ENCODE measurements at places on chromosomes 1 and 21.

DNA sequence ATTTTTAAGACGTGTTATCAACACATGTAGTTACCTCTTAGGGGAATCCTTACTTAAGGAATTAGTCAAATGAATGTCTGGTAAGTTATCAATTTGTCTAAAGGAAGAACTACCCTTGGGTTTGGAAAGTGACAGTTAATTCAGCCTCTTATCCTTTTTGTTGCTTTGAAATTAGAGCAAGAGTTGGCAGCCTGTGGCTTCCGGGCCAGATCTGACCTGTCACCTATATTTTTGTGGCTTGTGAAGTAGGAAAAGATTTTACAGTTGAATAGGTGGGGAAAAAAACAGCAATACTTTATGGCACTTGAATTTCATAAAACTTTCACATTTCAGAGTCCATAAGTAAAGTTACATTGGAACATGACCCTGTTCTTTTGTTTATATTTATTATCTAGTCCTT lies 5.5 kb downstream of the MRPS6 start:
- no peak for DNase-seq

DNA sequence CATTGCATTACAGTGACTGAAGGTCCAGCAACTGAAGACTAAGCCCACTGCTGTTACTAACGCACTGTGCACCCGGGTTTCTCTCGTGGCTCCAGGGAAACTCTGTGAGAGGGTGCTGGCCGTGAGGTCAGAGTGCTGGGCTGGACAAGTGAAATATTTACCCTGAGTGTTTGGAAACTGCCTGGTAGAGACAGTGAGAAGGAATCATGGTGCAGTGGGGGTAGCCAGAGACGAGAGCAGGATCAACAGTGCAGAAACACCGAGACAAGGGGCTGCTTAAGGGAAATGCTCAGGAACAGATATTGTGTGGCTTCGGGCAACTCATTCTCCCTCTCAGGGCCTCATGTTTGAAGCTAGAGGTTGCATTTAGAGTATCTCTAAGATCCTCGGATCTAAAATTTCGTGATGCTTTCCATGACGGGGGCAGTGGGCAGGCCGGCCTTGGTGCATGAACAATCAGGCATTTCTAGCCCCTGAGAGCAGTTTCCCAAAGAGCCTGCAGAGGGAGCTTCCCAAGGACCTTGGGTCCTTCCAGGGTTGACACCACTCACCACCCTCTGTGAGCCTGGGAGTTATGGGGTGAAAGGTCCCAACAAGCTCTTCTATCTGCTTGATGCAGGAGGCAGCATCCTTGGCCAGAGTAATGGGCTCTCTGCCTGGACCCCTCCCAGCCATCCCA lies 9.7 kb downstream of the CD2 start:
- DNase-seq: no peak

DNA sequence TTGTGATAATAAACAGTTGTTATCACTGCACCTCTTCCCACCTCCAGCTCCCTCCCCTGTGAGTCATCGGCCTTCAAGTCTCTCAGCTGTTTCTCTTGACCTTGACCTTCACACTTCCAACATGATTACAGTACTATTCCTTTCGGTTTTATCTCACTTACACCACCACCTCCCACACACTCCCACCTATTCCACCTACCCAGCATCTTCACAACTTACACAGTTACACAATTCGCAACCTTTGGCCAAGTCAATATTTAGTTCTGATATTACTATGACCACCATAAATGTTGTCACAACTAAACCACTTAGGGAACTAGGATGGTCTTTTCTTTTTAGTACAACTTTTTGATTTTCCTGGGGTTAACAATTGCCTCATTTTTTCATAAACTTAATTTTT lies 60.2 kb downstream of the RIPK4 start:
- no peak for DNase-seq

DNA sequence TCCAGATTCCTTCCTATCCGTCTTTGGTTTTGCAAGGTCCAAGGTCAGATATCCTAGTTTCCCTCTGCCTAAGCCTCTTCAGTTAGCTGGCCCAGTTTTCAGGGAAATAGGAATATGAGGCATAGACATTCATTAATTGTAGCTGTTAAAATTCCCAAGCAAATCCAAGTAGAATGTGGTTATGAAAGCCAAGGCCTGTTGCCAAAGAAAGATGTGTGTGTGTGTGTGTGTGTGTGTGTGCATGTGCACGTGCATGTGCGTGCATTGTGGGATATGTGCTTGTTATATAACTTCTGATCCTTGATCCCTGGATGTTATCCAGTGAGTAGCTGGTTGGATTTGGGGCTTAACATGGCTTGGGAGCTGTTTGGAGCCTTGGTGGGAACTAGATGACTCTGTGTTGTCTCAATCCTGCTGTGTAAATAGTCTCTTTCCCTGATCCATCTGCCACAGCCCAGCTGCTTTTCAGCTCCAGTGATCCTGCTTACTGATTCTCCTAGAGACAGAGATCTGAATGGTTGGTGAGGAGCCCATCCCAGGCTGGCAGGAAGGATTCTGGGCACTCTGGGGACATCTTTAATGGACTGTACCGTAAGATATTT lies 70.6 kb upstream of the GCLM start:
- no peak for DNase-seq

DNA sequence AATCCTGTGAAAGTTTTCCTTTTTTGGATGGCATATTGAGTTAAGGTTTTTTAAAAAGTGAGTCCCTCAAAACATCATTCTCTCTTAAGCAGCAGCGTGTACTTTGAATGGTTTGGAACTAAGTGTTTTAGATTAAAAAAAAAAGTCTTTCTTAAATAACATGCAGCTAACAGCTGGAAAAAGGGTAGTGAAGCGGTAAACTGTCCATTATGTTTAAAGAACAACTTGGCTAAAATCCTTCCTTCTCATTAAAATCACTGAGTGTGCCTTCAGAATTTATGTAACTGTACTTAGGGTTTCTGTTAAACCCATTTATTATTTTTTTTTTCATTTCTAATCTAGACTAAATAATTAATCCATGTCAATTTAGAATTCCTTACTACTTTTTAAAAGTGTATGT lies 254.2 kb upstream of the ADAMTS5 start:
- DNase-seq: no peak

GRCh38 chr1:1430992-1431844 lies 4.3 kb upstream of the VWA1 start:
- no peak for DNase-seq

DNA sequence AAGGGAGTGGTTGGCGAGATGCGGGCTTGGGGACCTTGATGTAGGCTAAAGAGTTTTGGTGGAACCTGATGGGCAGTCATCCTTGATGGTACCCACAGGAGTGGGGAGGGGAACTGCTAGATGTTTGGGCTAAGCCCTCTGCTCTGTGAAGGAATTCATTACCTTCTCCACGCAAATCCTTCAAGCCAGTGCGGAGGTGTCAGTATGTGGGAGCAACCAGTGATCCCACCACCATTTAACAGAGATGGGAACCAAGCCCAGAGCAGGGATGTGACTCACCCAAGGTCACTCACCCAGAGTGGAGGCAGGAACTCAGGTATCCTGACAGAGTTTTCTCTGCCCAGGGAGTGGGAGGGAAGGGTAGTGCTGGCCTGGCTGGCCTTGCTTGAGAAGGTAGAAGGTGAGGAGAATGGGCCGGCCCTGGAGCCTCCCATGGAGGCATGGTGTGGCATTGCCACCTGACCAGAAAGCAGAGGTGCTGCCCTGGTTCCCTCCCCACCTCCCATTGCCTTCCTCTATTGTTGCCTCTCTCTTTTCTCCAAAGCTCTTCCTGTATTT lies 51.2 kb upstream of the STUM start:
- no peak for DNase-seq

DNA sequence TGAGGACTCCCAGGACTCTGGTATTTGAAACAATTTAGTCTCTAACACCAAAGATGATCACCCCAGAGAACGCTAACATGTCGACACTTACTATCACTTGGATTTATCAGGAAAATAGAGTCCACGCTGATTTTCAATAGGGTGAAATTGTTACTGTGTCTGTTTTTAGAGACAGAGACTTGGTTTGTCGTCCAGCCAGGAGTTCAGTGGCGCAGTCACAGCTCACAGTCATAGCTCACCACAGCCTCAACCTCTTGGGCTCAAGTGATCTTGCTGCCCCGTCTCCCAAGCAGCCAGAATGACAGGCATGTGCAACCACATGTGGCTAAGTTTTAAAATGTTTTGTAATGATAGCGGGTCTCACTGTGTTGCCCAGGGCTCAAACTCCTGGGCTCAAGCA lies 5.3 kb downstream of the SSU72 start:
- no peak for DNase-seq

DNA sequence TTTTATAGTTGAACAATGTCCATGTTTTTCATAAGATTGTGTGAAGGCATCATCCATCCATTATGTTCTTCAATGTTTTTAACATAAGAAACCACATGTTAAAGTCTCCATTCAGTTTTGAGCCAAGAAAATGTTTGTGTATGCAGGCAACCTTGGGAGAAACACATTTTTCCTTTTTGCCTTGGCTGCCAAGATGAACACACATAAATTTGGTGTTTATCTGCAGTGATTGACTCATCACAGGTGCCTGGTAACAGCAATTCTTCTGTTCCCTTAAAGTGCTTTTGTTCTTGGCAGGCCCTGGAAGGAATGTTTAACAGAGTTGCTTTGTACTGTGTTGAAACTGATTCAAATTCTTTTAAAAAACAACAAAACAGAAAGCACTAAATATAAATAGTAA lies 709.9 kb upstream of the ADGRL4 start:
- no peak for DNase-seq

GRCh38 chr1:179228783-179229213 lies 679 bp downstream of the ABL2 start:
- DNase-seq: no peak

- no peak for DNase-seq
Observed at GRCh38 chr1:7468248-7468647, 302.8 kb upstream of the VAMP3 start.

DNA sequence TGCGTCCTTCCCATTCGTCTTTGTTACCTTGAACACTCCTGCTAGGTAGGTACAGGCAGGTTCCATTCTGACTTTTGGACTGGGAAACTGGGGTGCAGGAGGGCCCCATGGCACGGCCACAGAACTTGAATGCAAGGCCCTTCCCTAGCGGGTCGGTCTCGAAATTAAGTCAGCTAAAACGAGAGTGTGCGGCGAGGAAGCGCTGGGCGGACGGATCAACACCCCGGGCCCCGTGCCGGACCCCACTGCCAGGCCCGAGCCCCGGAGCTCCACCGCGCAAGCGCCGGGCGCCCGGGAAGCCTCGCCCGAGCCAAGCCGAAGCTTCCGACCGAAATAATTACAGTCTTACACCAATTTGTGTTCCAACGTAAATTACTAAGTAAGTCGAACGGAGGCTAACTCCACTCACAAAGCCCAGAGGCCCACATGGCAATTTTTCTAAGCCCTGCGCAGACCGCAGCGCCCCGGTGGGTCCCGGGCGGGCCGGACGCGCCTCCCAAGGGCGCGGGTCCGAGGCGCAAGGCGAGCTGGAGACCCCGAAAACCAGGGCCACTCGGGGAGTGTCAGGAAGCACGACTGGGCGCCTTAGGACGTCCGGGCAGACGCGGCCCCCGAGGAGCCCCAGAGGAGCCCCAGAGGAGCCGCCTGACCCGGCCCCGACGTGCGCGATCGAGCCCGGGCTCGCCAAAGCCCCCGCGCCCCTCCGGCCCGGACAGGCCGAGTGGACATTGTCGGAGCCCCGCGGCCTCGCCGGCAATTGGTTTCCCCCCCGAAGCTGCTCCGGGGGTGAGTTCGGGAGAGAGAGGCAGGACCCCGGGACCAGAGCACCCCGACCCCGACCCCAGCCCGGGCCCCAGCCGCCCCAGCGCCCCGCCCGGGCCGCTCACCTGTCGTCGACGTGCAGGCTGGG lies 624 bp downstream of the RIPK4 start:
- DNase-seq: no peak

GRCh38 chr1:95323123-95323522 lies 89.1 kb downstream of the RWDD3 start:
- DNase-seq: no peak

DNA sequence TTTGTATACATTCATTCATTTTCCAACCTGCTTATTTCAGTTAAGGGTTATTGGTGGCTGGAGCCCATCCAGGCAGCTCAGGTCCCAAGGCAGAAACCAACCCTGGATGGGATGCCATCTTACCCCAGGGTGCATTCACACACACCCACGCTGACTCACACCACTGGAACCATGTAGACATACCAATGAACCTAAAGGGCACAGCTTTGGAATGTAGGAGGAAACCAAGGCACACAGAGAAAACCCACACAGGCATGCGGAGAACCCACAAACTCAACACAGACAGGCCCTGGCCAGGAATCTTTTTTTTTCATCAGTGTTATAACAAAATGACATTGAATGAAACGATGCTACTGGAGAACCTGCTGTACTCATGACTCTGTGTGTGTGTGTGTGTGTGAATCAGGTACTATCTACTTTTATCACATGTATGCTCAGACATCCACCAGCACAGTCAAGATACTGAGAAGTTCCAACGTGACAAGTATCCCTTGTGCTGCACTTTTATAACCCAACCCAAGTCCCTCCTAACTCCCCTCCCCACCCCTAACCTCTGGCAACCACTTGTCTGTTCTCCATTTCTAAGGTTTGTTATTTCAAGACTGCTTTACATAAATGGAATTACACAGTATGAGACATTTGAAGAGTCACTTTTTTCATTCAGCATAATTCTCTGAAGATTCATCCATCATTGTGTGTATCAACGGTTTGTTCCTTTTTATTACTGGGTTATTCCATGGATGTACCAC lies 286.8 kb upstream of the PLD5 start:
- no peak for DNase-seq

- no peak for DNase-seq
Observed at GRCh38 chr21:39843916-39844315, 23.3 kb upstream of the PCP4 start.

DNA sequence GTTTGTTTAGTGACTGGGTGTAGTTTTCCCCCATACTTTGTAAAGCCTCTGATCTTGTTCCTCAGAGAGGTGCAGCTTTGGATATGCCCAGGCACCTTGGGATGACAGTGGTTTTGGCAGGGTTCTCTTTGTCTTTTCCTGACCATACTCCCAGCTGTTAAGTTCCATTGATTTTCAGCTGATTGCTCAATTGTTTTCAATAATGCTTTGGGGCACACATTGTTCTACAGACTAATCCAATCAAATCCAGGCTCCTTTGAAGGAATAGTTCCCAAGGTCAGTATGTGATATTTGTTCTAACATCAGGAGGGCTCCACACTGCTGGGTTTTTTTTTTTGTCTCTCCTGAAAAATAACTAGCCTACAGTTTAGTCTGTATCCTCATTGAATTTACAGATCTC lies 24.8 kb downstream of the PPP2R5A start:
- no peak for DNase-seq

- no peak for DNase-seq
Observed at GRCh38 chr1:93827128-93827527, 51.9 kb downstream of the DNTTIP2 start.

DNA sequence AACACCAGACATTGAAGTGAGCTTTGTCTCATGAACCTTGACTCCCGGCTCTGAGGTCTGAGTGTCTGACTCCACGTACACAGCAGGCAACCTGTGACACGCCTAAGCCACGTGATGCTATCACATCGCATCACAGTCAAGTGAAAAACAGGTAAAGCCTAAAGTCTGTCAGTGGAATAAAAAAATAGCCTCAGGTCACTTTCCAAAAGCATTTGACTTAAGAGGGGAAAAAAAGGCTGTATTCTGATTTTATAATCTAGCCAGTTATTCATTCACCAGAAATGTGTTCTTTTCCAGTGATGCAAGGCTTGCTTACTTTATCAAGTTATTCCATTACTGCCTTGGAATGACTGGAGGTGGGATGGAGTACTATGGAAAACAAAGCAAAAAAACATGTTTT lies 163.2 kb upstream of the HMCN1 start:
- no peak for DNase-seq

All from cerebellar nuclear complex (tissue), 1 donor.